ENCODE measurements at places on chromosomes 4 and X. TPM values are rescaled to one million over a fixed set of nuclear protein-coding genes. Genes with fewer than 3 reads are reported as not detected.

The MTNR1A gene
- not detected for polyA plus RNA-seq

The FAM156A gene
- 16.1 TPM for polyA plus RNA-seq

DNA sequence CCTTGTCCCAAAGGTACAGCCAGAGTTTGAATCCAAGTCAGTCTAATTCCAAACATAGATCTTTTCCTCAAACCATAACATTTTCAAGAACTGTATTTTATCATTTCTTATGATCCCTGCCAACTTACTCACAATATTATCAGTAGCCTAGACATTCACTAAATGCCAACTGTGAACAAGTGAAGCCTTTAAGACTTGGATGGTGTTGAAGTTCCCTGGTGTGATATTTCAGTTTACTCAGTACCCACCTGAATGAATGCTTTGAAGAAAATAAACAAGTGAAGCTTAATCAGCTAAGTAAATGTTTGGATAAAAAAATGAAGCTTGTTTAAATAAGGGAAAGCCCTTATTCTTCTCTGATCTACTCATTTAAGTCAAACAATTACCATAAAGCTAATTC lies 1028.3 kb downstream of the DMD start:
- DNase-seq = no peak

- DNase-seq = no peak
Measured at GRCh38 chr4:159705334-159705733, 602.5 kb downstream of the RAPGEF2 start.

DNA sequence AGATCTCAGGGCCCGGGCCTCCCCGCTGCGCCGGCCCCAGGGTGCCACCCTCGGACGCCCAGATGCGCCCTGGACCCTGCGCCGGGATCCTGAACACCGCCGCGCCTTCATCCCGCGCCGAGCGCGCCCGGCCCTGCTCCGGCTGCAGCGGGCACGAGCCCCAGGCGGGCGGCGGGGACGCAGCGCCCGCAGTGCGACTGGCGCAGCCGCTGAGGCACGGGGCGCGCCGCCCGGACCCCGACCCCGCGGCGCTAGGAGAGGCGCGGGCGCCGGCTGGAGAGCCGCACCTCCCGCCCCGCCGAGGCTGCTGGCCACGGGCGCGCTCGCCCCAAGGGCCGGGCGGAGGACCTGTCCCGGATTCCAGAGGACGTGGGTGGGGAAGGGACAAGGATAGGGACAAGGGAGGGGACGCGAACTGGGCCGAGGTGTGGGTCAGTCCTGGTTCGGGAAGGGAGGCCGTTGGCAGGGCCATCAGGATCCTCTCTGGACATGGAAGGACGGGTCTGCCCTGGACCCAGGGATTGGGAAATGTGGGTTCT lies 1.1 kb downstream of the ZFYVE28 start:
- peak; percentile 32 for DNase-seq

DNA sequence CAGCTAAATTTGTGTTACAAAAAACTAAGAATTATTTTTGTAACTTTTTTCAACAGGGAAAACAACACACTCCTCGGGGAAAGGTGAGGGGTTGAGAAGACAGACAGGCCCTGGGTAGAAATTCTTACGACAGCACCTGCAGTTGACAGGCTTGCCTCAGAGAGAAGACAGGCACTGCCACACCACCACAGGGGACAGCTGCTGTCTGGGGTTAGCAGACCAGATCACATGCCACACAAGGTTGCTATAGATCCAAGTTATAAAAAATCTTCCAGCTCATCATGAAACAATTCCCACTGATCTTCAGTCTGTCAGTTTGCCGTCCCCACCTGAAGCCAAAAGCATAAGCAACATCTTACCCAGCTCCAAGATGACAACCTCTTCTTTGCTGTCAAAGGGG lies 143.2 kb upstream of the ZCCHC13 start:
- DNase-seq = no peak

DNA sequence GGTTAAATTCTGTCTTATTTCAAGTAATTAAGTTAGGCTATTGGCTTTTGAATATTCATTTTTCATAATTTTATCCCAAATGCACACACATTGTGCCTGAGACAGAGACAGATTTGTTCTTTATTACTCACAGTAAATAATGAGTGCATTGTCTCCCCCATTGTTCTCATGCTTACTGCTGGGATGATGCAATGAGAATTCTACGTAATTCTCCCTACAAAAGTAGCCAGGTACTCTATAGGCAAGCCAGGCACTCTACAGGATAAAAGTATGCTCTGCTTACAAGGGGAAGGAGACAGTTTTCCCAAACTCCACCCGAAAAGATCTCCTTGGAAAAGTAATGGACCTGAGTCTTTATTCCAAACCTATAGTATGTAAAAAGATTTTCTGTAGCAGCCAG lies 1890.7 kb upstream of the PCDH10 start:
- no peak for DNase-seq

- DNase-seq = no peak
Measured at GRCh38 chrX:155070038-155070437, 898 bp downstream of the CMC4 start.

The MAGEA3 gene
- not detected for polyA plus RNA-seq

The FHIP1A gene
- polyA plus RNA-seq = 0.19 TPM

- no peak for DNase-seq
Measured at GRCh38 chr4:148944136-148944838, 502.1 kb upstream of the NR3C2 start.

- DNase-seq = peak; percentile 78
Measured at GRCh38 chr4:88613417-88613875, 21.2 kb downstream of the HERC3 start.

- DNase-seq = no peak
Measured at GRCh38 chr4:127846765-127847164, 33.9 kb upstream of the PLK4 start.

- DNase-seq = no peak
Measured at GRCh38 chr4:98663226-98664006, 5.0 kb upstream of the TSPAN5 start.

- no peak for DNase-seq
Measured at GRCh38 chrX:50003467-50003866, 81.1 kb downstream of the CLCN5 start.

- DNase-seq = no peak
Measured at GRCh38 chr4:21474195-21474594, 474.4 kb downstream of the KCNIP4 start.

DNA sequence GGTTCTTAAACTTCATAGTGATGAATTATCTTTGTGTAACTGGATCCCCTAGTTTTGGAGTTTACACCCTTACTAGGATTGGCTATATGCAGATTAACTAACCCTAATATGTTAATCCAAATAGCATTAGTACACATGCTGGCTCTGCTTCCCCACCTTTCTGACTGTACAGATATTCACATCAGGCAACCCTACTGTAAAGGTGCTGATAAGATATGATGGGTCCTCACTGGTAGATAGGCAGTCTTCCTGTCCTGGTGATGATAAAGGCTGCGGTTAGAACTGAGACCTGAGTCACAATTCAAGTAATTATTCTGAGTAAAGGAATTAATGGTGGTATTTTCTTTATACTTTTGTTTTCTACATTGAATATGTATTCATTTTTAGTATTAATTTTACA lies 118.6 kb downstream of the COL4A5 start:
- DNase-seq = no peak

The MAGEC2 gene
- not detected for polyA plus RNA-seq

DNA sequence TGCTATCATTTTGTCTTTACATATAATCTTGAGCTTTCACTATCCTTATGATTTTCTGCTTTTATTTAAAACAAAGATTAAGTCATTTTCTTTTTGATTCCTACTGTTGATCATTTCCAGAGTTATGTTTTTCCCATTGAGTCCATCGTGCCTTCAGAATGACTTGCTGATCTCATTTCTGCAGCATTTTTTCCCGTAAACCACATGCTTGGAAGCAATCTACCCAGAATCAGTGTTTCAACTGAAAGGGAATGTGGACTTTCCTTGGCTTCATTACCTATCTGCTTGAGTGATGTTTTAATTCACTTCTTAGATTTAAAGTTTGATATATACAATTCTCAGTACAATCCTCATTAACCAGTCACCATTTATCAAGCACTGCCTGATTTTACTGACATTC lies 192.4 kb upstream of the FSTL5 start:
- DNase-seq = no peak

The LANCL3 gene
- polyA plus RNA-seq = 0.08 TPM

Data from endothelial cell of umbilical vein (primary cell).